ENCODE measurements at places on chromosomes 13 and 19.

DNA sequence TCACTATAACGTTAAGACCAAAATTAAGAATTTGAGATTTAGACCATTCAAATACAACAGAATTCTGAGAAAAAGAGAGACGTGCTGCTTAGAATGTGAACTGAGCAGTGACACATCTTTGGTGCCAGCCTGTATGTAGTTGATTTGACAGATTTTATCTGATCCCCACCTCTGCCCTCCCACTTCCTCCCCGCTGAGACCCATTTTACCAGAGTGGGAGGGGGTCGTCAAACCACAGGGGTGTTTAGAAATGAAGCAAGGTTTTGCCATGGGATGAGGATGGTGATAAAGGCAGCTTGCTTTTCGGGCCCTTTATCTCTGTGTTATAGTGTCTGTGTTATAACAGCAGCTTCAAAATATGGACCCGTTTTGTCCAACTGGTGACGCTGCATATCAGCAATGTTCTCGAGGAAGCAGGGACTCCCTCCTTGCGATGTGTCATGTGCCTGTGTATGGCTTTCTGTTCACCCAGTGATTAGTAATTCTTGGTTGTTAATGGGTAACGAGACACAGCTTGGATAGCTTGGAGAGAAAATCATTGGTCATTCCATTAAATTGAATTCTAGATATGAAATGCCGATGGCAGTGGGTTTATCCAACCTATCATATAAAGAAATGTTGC lies 125.0 kb downstream of the HS6ST3 start:
- DNase-seq, result no peak

- peak; percentile 16 for DNase-seq
Measured at GRCh38 chr13:35984776-35985453, 146.3 kb downstream of the DCLK1 start.

- no peak for DNase-seq
Measured at GRCh38 chr19:17616961-17617806, 61.7 kb downstream of the COLGALT1 start.

- DNase-seq, result no peak
Measured at GRCh38 chr13:113090415-113090770, 15.2 kb upstream of the F7 start.

DNA sequence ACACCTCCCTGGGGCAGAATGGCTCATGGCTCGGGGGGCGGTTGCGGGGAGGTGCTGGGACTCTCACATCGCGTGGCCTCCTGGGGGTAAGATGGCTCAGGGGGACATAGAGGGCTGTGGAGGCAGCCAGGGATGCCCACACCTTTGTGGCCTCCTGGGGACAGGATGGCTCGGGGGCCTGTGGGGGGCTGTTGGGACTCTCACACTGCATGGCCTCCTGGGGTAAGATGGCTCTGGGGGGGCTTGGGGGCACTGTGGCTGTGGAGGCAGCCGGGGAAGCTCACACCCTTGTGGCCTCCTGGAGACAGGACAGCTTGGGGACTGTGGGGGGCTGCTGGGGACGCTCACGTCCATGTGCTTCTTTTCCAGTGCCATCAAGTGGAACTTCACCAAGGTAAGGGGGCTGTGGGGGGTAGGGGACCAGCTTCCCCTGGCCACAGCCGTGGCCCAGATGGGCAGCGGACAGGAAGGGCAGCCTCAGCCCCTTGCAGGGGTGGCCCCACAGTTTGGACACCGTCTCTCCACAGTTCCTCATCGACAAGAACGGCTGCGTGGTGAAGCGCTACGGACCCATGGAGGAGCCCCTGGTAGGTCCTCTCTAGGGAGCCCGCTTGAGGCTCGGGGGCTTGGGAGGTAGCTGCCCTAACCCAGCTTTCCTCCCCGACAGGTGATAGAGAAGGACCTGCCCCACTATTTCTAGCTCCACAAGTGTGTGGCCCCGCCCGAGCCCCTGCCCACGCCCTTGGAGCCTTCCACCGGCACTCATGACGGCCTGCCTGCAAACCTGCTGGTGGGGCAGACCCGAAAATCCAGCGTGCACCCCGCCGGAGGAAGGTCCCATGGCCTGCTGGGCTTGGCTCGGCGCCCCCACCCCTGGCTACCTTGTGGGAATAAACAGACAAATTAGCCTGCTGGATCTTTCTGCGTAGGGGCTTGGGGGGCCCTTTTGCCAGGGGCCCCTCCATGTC lies 2.4 kb downstream of the GPX4 start:
- no peak for DNase-seq

GRCh38 chr19:52665529-52665928 lies 27.4 kb upstream of the ZNF83 start:
- no peak for DNase-seq

- DNase-seq, result no peak
Measured at GRCh38 chr19:4052993-4053422, 13.7 kb downstream of the ZBTB7A start.

DNA sequence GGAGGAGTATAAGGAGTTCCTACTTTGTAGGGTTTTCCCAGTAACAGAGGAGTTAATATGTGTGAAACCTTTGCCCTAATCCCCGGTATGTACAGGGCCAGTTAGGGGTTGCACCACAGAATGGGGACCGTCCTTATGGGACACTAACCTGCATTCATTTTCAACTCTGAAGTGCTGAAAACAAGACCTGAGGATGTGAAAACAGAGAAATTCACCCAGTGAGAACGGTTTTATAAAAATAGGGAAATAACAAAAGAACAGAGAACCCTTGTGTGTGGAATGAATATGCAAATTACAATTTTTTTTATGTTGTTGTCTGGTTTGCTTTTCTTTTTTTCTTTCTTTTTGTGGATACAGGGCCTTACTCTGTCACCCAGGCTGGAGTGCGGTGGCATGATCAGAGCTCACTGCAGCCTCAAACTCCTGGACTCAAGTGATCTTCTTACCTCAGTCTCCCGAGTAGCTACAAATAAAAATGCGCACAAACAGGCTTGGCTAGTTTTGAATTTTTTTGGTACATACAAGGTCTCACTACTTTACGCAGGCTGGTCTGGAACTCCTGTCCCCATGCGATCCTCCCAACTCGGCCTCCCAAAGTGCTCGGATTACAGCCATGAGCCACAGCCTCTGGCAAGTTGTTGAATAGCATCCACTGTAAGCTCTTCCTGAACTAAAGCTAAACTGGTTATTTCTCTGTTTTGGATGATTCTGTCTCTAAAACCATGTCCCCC lies 10.6 kb downstream of the CLC start:
- DNase-seq, result no peak

- DNase-seq, result no peak
Measured at GRCh38 chr19:1355568-1356507, 27.9 kb upstream of the NDUFS7 start.

DNA sequence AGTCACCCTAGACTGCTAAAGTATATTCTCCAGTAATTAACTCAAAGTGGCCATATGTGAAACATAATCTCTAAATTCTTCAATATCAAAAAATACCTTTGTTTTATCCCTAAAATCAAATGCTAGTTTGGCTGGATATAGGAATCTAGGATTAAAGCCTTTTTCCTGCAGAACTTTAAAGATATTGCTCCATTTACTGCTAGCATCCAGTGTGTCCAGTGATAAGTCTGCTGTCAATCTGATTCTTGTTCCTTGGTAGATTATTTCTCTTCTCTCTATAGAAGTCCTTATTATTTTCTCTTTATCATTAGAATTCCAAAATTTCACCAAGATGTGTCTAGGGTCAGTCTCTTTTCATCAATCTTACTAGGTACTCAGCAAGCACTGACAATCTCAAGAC lies 384.6 kb downstream of the FGF14 start:
- DNase-seq, result no peak

- DNase-seq, result no peak
Measured at GRCh38 chr19:36215276-36216123, 594 bp downstream of the ZNF146 start.

GRCh38 chr13:73273745-73274144 lies 214.9 kb downstream of the KLF5 start:
- DNase-seq, result no peak

DNA sequence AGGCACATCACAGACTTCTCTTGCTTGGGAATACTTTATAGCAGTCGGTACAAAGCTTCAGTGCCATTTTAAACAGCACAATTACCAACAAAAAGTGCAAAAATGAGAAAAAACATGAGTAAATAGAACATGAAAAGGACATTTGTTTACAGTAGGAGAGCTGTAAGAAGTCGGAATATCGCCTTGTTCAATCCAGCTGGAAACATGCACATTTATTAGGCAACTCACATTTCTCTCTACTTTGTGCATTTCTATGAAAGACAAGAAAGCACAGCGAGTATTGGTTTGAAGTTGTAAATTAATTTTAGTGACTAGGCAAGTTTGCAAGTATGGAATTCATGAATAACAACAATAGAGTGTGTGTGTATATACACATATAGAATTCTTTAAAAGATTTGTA lies 484.7 kb downstream of the DACH1 start:
- DNase-seq, result no peak

All from NCI-H2107 (cell line).